ENCODE measurements at places on chromosomes 12 and 14. TPM values are rescaled to one million over a fixed set of nuclear protein-coding genes. Genes with fewer than 3 reads are reported as not detected.

The LMO3 gene
- not detected for total RNA-seq

The TPPP2 gene
- total RNA-seq: not detected

The LPCAT3 gene
- 28.0 TPM for total RNA-seq

The APOF gene
- not detected for total RNA-seq

The USP44 gene
- total RNA-seq: 1.8 TPM
